ENCODE measurements at places on chromosomes 2 and 18. TPM values are rescaled to one million over a fixed set of nuclear protein-coding genes. Genes with fewer than 3 reads are reported as not detected.

DNA sequence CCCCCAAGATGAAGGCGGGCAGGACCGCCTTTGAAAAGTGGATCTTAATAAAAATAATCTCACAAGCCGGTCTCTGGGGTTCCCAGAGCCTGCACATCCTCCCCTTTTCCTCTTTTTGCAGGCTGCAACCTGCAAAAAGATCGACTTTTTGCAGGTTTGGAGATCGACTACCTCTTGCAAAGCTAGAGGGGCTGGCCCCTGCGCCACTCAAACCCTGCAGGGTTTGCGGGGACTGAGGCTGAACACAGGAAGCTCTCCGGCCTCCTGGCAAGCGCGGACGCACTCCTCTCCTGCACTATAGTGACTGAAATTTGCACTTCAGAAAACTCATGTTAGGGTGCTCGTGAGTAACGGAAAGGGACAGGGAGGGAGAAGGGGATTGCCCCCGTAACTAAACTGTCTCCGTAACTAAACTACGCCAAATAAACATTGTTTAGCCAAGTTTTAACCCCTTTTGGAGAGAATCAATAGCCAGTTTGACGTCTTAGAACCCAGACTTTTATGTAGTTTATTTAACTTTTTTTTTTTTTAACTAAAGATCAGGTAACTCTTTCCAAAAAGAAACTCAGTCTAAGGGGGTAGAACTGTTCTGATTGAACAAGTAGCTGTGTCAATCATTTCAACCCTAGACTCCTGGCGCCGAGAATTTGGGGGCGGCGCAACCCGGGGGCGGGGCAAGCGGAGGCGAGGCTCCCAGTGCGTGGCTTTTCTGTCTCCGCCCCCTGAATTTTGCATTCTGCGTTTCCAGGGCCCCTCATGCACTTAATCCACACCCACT is 2.5 kb downstream of the IGFBP5 start:
- DNase-seq, result peak; percentile 97

- no peak for DNase-seq
Measured at GRCh38 chr2:215716956-215717355, 281.1 kb upstream of the FN1 start.

DNA sequence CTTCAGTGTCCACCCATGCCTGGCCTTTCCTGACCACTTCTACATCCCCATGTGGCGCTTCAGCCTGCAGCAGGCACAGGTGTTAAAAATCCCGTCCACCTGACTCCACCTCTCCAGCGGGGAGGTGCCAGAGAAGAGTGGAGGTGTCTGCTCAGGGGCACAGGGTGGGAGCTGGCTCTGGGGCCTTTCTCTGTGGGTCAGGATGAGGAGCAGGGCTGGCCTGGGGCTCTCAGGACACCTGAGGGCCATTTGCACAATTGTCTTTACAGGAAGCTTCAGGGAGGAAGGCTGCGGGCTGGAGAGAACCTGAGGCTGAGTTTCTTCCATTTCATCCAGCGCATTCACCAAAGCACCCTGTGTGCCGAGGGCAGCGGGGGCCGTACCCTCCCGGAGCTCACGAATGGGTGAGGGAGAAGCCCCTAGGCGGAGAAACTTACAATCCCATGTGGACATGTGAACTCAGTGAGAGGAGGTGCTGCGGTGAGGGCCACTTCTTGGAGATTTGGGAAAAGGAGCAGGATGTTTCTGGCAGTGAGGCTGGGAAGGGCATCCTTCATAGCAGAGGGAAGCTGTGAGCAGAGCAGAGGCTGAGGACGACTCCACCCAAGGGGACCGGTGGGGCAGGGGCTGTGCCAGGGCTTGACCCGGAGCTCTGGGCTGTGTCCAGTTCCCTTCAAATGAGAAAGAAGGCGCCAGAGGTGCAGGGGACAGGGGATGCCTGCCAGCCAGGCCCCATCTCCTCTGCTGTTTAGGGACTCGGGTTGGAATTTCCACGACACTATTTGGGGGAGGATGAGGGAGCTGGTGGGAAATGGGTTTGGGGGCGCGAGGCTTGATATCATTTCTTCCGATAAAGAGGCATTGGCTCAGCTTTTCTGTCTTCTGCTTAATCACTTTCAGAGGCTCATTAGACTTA is 155.2 kb upstream of the MYCN start:
- no peak for DNase-seq

- no peak for DNase-seq
Measured at GRCh38 chr18:63145166-63145850, 174.3 kb downstream of the BCL2 start.

DNA sequence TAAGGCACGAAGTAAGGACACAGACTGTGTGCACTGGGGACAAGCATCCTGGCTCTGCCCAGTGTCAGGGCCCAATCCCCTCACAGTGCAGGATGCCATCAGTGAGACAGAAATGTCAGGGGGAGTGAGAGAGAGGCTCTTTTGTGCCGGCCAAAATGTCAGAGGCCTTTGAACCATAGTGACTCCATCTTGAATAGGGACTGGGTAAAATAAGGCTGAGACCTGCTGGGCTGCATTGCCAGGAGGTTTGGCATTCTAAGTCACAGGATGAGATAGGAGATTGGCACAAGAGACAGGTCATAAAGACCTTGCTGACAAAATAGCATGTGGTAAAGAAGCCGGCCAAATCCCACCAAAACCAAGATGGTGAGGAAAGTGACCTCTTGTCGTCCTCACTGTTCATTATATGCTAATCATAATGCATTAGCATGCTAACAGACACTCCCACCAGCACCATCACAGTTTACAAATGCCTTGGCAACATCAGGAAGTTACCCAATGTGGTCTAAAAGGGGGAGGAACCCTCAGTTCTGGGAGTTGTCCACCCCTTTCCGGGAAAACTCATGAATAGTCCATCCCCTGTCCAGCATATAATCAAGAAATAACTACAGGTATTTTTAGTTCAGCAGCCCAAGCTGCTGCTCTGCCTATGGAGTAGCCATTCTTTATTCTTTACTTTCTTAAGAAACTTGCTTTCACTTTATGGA is 337.4 kb downstream of the LPIN1 start:
- no peak for DNase-seq

- DNase-seq, result no peak
Measured at GRCh38 chr2:102657770-102658169, 38.4 kb downstream of the SLC9A2 start.

GRCh38 chr2:222959358-222959757 is 92.6 kb upstream of the KCNE4 start:
- no peak for DNase-seq

DNA sequence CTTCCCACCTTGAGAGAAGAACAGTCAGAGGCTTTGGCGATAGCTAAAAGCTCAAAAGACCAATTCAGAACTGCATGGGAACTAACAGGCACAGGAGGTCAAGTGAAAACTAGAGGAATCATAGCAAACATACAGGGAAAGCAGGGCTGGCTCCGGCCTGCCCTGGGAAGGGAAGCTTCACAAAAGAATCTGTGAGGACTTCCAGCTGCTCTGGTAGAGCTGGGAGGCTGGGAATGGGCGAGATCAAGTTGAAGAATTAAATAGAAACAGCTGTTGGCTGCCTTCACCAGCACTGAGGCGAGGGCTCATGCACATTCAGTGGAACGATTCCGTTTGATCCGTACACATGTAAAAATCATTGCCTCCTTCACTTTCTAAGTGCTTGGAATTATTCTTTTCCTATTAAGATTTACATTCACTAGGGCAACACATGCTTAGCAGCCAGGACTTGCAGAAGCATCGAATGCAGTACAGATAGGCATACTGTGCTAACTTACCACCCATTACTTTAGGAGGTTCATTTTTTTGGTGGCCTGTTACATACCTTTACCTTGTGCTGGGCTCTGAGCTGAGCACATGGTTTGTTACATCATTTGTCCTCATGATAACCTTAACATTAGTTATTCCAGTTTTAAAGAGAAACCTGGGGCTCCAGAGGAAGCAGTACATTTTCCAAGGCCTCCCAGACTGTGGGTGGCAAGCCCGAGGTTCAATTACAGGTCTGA is 125.4 kb upstream of the RNF152 start:
- DNase-seq, result peak; percentile 82

GRCh38 chr18:45083226-45083855 is 402.7 kb downstream of the SETBP1 start:
- DNase-seq, result no peak

DNA sequence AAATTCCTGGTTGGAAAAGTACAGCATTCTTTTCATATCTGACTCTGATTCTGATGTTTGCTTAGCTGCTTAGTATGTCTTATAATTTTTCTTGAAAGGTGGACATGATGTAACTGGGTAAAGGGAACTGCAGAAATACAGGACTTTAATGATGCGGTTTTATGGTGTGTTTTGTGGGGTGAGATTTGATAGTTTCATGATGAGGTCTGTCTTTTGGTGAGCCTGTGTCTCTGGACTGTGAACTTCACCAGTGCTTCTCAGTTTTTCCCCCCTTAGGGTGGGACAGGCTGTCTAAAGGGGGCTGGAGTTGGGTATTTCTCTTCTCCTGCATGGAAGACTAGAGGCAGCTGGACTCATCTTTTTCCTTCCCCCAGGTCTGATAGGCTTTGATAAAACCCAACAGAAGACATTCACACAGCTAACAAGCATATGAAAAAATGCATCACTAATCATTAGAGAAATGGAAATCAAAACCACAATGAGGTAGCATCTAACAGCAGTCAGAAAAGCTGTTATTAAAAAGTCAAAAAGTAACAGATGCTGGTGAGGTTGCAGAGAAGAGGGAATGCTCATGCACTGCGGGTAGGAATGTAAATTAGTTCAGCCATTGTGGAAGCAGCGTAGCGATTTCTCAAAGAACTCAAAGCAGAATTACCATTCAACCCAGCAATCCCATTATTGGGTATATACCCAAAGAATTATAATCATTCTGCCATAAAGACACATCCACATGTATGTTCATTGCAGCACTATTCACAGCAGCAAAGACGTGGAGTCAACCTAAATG is 77.6 kb downstream of the EPC2 start:
- no peak for DNase-seq

DNA sequence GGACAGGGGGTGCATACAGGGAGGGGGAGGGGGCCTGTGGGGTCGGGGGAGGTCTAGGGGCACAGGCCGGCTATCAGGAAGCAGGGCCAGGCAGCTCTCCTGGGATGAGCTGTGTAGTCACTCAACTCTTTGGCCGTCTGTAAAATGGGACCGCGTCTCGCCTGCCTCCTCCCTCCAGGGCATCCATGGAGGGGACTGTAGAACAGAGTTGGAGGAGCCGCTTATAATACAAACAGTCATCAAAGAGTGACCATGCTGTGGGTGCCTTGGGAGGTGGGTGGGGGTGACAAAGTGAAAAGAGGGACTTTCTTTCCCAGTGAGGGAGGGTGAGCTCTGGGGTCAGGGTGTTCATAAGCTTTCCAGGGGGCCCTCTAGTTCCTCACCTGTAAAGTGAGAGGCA is 169.6 kb upstream of the HAAO start:
- no peak for DNase-seq

DNA sequence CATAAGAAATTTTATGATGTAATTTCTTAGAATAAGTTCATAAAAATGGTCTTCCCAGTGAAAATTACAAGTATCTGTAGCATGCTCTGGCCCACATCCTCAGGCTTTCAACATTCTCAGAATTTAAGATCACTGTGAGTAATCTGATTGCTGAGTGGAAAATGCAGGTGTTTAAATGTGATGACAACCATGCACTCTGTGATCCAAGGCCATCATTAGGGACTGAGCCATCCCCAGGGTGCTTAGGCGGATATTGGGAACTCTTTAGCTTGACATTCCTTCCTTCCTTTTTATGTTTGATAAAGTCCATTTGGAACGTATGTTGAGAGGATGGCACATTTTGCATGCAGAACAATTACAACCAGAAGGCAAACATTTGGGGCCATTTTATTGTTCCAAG is 95.5 kb downstream of the ARL4C start:
- DNase-seq, result no peak

DNA sequence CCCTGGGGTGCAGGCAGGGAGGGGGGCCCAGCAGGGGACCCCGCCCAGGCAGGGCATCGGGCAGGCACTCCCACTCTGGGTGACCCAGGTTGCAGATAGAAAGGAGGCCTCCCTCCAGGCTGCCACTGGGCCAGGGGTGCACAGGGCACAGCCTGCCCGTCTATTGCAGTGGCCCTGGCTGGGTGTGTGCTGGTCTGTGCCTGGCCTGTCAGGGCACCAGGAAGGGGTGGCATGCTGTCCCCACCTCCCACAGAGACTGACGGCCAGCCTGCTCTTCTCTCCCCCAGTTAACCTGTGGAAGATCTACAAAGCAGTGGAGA is 12.9 kb downstream of the ARID5A start:
- DNase-seq, result peak; percentile 57

GRCh38 chr2:170486730-170487129 is 228.4 kb upstream of the SP5 start:
- DNase-seq, result no peak

DNA sequence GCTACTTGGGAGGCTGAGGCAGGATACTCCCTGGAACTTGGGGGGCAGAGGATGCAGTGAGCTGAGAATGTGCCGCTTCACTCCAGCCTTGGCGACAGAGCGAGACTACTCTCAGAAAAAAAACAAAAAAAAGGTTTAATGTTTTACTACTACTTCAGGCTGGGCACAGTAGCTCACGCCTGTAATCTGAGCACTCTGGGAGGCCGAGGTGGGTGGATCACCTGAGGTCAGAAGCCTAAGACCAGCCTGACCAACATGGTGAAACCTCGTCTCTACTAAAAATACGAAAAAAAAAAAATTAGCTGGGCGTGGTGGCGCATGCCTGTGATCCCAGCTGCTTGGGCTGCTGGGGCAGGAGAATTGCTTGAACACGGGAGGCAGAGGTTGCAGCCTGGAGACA is 75.7 kb upstream of the ATIC start:
- DNase-seq, result no peak

DNA sequence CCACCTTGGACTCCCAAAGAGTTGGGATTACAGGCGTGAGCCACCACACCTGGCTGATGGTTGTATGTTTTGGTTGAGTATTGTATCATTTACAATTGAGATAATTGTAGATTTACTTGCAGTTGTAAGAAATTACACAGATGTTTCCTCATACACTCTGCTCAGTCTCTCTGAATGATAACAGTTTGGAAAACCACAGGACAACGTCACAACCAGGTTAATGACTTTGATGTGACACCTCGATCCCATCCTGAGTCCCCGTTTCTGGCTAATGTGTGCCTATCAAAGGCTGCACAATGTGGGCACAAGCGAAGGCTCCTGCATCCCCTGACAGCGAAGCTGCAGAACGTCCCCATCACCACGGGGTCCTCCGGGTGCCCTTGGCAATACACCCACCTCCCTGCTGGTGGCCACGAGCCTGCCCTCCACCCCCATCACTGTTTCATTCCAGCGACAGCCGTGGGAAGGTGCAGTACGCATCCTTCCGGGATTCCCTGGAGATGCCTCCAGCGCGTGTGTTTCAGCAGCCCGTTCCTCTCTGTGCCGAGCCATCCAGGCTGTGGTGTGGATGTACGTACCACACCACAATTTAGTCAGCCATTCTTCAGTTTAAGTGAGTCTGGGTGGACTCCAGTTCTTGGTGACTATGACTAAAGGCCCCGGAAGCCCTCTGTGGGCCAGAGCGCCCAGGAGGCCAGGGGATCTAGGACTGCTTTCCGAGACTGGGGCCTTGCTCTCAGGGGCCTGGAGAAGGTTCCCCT is 4.3 kb upstream of the PDCD1 start:
- no peak for DNase-seq

The MTX2 gene
- 41.4 TPM for total RNA-seq

The SATB2 gene
- 0.95 TPM for total RNA-seq

The MRPL19 gene
- 36.4 TPM for total RNA-seq

The GPR17 gene
- 0.66 TPM for total RNA-seq

The C1GALT1C1L gene
- 1.8 TPM for total RNA-seq

The TSPYL6 gene
- 0.16 TPM for total RNA-seq

The TANK gene
- total RNA-seq, result 77.4 TPM

The LIMS4 gene
- 0.33 TPM for total RNA-seq

The POTEJ gene
- total RNA-seq, result not detected

The LRRC30 gene
- not detected for total RNA-seq

The C2orf92 gene
- total RNA-seq, result 6.0 TPM

The CRYBA2 gene
- total RNA-seq, result not detected

Data from sigmoid colon (tissue), 7 donors.